ENCODE measurements at places on chromosomes 11 and 22.

- no peak for DNase-seq
These were observed 569 bp upstream of the YPEL1 start for GRCh38 chr22:21736084-21736642.

DNA sequence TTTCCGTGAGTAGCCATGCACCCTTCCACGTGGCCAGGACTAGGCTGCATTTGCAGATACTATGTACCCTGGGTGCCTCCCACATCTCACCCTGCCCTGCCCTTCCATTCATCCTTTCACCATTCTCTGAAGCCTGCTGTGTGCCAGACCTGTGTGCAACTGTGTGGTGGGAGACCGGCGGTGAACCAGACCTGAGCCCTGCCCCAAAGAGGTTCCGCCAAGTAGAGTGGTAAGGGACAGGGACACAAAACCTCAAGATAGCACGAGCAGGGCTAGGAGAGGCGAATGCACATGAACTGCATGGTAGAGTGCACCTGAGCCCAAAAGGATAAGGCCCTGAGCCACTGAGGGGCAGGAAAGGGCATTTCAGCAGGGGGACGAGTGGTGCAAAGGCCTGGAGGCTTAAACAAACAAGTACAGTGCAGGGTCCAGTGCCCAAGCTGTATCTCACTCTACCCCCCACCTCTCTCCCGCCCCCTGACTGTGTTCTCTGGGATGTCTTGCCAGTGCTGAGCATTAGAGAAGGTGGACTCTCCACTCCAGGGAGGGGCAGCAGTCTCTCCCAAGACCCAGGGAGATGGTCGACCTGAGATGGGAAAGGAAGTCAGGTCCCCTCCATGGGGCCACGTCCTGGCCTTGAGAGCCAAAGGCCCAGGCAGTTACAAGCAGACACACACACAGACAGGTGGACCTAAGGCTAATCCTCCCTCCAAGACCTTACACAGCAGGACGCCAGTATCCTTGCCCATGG is 14.1 kb upstream of the ARAP1 start:
- no peak for DNase-seq

DNA sequence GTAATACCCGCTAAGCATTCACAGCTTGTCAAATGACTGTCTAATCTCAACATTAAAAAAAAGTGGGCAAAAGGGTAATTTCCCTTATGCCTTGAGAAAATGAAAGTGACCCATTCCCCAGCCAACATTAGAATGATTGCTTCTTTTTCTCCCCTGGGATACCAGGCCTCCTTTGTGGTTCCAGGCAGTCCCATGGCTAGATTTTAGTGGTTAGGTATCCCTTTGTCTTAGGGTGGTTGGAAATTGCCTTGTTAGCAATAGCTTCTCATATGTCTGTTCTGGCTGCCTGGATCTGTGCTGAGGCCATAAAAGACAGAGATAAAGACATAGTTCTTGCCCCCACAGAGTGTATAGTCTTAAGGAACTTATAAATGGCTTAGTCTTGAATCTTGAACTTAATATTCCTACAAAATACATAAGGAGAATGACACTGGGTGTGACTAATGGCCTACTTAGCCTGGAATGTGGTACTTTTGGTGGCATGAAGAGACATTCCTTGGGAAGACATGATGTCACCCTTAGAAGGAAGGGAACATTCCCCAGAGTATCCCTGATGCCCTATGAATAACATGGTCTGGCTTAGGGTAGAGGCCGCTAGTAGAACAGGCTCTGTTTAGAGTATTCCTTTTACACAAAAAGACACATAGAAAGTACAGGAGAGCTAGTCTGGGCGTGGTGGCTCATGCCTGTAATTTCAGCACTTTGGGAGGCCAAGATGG is 90.3 kb downstream of the ZBTB16 start:
- no peak for DNase-seq

GRCh38 chr11:29826878-29827277 is 190.0 kb downstream of the KCNA4 start:
- DNase-seq, result no peak

DNA sequence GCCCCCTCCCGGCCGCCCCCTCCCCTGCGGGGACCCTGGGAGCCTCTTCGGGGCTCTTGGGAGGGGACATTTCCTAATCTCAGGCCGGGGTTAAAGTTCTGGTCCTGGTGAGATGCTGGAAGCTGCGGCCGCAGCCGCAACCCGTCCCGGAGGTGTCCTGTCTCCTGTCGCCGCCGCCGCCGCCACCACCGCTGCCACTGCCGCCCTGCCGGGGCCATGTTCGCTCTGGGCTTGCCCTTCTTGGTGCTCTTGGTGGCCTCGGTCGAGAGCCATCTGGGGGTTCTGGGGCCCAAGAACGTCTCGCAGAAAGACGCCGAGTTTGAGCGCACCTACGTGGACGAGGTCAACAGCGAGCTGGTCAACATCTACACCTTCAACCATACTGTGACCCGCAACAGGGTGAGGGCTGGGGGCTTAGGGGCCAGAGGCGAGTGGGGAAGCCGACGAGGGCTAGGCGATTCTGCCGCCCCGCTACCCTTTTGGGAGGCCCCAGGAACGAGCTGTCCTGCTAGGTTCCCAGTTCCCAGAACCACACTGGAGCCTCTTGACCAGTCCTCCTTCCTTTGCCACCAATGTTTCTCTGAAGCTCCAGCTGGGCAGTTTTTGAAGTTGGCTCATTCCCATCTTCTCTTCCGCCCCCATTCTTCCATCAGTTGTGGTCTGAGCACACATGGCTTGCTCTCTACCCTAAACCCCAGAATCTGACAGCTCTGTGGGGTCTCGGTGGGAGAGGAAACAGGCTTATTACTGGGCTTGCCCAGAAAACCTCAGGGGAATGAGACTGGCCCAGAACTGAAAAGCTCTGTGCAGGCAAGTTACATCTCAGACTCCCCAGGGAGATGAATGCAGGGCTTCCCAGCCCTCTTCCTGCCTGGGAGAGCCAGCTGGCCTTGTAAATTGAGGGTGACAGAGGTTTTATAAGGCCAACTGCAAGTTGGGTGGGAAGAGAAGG is 781 bp downstream of the SIDT2 start:
- DNase-seq, result peak; percentile 21

DNA sequence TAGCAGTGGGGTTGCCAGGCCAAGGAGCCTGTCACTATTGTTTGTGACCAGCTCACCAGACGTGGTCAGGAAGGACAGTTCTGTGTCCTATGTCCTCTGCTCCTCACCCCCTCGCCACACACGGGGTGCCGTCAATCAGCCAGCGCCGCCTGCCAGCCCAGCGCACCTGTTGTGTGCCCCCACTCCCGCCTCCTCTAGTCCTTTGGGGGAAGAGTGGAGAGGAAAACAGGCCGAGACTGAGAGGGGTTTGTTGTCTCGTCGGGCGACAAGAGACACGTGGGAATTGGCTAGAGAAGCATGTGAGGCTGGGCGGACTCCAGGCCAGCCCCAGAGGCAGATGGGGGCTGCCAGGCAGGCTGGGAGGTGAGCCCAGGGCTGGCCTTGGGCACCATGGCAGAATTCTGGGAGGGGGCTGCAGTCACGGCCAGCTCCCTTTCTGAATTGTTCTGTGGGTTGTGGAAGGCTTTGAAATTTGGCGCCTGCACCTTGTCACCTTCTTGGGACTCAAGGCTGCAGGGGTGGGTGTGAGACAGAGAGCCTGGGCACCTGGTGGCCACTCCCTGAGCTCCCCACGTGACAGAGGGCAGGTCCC is 3.1 kb upstream of the KCNQ1OT1 start:
- DNase-seq, result no peak

GRCh38 chr11:75456596-75457183 is 23.7 kb upstream of the KLHL35 start:
- no peak for DNase-seq

- no peak for DNase-seq
These were observed at the start of gene CDC42BPG for GRCh38 chr11:64844330-64845128. CDC42BPG (minus strand) TSS chr11:64844653; CDS start chr11:64844569, 84 bp downstream.

- DNase-seq, result no peak
These were observed 72.1 kb upstream of the YWHAH start for GRCh38 chr22:31872209-31872608.

- DNase-seq, result no peak
These were observed 42.2 kb downstream of the TRAF6 start for GRCh38 chr11:36467916-36468315.

DNA sequence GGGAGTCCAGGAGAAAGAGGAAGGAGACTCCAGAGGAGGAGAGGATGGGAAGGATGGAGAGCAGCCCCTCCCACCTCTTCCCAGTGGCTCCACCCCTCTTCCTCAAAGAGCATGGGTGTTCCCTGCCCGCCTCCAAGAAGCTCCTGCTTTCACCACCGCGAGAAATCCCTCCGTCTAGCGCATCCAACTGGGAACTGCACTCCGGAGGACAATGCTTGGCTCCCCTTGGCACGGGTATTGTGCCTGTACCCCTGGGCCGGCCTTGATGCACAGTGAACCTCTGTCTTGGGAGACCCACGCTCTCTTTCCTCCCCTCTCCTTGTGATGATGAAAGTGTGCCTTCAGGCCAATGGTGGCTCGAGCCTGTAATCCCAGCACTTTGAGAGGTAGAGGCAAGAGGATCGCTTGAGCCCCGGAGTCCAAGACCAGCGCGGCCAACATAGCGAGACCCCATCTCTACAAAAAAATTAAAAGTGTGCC is 14.9 kb upstream of the ADA2 start:
- no peak for DNase-seq

DNA sequence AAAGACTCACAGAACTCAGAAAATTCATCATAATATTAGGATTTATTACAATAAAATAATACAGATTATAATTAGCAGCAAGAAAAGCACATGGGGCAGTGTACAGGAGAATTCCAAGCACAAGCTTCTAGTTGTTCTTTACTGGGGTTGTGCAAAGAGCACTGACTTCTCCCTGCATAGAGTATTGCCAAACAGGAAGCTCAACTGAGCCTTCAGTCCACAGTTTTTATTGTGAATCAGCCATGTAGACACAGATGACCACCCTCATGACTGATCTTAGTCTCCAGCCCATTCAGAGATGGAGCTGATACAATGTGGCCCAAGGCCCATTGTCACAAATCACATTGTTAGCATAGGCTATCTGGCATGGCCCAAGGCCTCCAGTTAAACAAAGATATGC is 798.9 kb downstream of the KCNA4 start:
- no peak for DNase-seq
